ENCODE measurements at places on chromosomes 5 and 9.

GRCh38 chr9:12774861-12775678 lies at the start of gene LURAP1L:
Gene LURAP1L, plus strand, starts transcription at chr9:12775020. Its CDS starts 696 bp downstream, at chr9:12775716.
- DNase-seq, result no peak

GRCh38 chr9:105978826-105979225 lies 284.5 kb downstream of the TMEM38B start:
- DNase-seq, result no peak

- DNase-seq, result no peak
These were observed 17.6 kb downstream of the P4HA2 start for GRCh38 chr5:132209901-132210545.

DNA sequence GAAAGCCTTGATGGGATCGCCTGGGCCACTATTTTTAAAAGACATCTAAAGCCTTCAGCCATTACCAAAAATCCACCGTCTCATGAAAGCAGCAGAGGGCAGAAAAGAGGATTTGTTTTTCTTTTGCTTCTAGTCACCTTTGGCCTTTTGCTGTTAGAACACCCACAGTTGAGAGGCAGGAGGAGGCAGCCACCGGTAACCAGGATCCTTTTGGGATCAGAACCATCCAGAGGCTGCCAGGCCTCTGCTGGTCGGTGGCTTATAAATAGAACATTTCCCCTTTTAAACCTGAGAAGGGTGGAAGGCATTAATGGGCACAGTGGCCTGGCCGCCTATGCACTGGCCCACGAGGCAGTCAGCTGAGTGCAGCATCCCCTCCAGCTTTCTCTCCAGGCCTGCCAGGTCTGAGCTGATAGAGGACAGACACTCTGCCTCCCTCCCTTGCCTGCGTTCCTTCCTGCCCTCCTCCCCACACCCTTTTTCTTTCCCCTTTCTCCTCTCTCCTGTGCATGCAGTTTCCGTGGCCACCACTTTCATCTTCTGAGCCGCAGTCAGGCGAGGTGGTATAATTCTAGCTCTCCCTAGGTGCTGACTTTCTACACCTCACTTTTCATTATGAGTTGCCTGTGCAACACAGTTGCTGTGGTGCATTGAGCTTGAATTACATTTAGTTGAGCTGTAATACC lies 253.4 kb downstream of the ARHGAP26 start:
- DNase-seq, result no peak

- DNase-seq, result no peak
These were observed 851 bp upstream of the ZDHHC12 start for GRCh38 chr9:128724744-128725211.

GRCh38 chr5:150304481-150305081 lies 1.9 kb upstream of the ARSI start:
- no peak for DNase-seq

GRCh38 chr9:36092509-36093215 lies 43.9 kb upstream of the GLIPR2 start:
- DNase-seq, result no peak
